ENCODE measurements at places on chromosomes 2 and 18.

GRCh38 chr2:6975988-6976387 lies 58.8 kb downstream of the RNF144A start:
- DNase-seq: peak; percentile 13

- no peak for DNase-seq
Observed at GRCh38 chr18:13070460-13070859, 79.3 kb downstream of the CEP192 start.

DNA sequence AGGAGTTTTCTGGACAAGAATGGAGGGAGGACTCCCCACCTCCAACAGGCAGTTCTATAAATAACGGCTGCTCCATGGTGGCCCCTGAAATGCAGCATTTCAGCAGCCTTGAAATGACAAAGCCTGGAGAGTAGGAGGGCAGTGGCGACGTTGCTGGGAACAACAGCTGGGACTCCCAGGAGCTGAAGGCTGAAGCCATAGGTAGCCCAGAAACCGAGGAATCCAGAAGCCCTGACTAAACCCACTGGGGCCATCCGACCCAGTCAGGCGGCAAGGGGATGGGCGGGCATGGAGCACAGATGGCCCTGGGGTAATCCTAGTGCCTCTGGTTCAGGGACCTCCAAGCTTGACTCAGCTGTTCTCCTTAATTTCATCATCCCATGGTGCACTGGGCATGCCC lies 9.0 kb downstream of the PRKAG3 start:
- DNase-seq: no peak

- DNase-seq: no peak
Observed at GRCh38 chr18:59033359-59033758, 106.3 kb upstream of the SEC11C start.

DNA sequence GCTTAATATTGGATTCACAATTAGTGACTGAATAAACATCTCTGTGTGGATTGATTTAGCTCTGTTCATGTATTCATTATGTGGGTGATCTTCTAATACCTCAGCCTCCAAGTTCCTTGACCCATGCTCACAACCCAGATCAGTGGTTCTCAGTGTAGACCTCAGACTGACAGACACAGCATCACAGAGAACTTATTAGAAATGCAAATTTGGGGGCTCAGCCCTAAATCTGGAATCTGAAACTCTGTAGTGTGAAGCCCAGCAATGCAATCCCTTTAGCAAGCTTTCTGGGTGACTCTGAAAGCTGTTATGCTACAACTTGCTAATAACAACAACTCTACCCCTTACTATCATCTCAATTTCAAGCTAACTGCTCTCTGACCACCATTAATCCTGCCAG lies 273.1 kb upstream of the FANCL start:
- DNase-seq: no peak

- DNase-seq: peak; percentile 81
Observed at GRCh38 chr2:68385220-68385906, 20.3 kb downstream of the PLEK start.

DNA sequence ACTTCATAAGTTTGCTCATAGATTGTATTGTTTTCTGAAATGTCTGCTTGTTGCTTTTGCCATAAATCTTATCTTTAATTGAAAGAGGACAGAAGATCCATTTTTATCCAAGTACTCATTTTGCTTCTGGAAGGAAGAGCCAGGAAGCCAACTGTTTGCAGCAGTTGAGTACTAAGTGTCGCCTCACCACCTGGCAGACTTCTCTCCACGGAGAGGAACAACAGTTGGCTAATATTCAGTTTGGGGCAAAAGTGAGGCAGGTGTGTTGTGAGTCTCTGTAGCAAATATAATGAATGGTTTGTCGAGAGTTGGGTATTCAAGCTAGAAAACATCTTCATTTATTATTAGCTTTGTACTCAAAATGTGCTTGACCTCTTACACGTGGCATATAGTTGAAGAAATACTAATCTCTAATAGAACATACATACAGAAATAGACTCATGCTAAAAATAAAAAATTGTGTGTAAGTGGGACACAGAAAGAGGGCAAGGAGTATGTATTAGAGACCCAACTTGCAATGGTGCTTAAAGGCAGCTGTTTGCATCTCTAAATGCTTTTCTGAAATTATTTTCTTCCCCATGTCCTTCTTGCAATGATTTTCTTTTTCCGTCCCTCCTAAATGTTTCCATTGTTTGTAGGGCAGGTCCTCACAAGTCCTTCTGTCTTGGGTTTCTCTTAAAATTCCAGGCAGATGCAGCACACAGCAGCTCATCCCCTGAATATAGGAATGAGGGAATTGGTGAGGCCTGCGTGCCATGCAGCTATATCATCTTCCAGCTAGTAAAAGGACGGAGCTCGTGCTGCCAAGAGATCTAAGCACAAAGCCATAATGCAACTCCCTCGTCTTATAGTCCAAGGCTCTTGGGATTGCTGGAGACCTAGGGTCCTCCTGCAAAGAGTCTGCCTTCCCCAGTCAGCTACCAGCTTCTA lies 44.8 kb upstream of the MAP3K20 start:
- no peak for DNase-seq

DNA sequence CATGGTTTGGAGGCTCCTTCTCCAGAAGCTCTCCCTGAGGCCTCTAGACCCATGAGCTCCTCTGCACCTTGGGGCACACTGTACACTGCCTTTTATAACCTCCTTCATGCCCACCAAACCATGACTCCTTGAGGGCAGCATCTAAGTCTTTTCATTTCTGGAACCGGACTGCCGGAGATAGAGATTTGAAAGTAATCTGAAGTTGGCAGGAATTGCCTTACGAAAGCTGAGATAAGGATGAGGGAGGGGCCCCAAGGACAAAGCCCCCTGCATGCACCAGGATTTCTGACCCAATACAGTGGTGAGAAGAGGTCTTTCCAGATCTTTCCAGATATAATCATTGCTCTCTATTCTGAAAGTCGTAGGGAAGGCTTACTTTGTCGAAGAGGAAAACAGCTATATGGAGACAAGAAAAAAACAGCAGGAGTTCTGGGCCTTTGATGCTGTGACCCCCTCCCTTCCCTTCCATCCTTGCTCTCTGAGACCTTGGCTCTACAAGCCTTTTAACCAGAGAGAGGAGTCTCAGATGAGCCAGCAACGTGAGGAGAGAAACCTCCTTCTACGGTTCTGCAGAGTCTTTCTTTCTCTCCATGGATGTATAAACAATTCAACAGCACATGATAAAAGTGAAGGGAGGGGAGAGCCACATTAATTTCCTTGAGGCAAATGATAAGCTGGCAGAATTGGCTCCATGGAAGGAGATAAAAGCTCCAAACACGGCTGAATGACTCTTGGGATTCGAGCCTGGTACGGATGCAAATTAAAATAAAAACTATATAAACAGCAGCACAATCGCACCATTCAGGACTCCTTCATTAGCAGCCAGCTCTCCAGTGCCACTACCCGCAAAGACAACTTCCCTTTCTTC lies 88.0 kb upstream of the RTN4 start:
- DNase-seq: no peak

DNA sequence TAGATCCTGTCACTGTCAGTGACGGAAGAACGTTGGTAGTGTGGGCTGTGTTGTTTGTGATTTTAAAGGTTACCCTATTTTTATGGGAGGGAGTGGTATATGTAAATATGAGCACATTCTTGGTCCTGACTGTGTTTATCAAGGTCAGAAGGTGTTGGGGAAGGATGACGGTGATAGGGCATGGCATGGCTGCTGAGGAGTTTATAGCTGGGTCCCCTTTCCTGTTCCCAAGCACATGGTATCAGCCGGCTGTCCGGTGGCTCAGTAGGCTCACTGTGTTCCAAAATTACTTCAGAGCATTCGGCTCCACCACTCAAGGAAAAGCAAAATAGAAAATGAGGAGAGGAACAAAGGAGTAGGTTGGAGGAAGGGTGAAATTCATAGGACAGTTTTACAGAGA lies 28.6 kb downstream of the IRS1 start:
- no peak for DNase-seq

DNA sequence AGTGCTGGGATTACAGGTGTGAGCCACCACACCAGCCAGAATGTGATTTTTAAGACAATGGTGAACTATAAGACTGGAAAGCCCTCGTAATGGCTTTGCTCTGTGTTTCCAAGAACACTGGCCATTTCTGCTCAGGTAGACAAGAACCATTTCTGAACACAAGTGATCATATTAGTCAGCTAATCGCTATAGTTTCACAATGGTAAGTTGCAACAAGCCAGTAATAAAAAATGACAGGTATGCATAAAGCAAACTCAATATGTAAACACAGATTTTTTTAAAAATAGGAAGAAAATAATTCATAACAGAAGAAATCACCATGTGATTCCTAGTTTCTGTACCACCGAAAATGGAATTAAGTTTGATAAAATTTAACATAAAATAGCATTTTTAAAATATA lies 166.5 kb downstream of the THADA start:
- no peak for DNase-seq

DNA sequence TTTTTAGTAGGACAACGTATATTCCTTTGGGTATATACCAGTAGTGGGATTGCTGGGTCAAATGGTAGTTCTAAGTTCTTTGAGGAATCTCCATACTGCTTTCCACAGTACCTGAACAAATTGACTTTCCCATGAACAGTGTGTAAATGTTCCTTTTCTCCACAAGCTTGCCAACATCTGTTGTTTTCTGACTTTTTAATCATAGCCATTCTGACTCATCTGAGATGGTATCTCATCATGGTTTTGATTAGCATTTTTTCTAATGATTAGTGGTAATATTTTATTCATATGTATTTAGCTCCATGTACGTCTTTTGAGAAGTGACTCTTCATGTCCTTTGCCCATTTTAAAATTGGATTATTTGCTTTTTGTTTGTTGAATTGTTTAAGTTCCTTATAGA lies 58.4 kb upstream of the CERS6 start:
- no peak for DNase-seq

DNA sequence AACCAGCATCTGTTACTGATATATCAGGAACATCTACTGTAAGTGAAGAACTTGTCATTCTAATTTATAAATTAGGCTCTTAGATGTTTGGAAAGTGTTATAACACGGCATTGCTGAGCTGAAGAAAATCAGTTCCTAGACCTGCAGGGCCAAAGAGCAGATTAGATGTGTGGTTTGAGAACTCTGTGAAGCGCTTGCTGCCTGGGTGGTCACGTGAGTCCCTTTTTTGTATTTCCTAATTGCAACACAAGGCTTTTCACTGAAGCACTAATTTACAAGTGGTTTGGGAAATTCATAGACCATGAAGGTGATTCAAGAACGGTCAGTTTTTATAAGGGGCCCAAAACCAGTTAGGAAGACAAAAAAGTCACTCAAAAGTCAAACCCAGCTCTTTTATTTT lies 106.9 kb upstream of the SP3 start:
- DNase-seq: peak; percentile 17

- no peak for DNase-seq
Observed at GRCh38 chr2:60119778-60120177, 433.7 kb downstream of the BCL11A start.

DNA sequence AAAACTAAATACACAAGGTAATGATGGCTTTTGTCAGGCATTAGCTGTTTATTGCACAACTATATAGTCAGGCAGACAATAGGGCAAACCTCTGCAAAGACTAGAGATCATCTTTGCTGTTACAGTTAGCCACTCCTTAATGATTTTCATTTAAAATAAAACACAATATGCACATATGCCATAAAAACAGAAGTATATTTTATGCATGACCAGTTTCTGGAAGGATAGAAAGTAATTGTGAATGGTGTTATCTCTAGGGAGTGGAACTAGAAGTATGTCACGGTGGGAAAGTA lies 102.0 kb downstream of the CHN1 start:
- no peak for DNase-seq

GRCh38 chr18:8571399-8571798 lies 37.8 kb upstream of the RAB12 start:
- no peak for DNase-seq

GRCh38 chr2:153386481-153386897 lies 92.1 kb downstream of the RPRM start:
- DNase-seq: no peak

DNA sequence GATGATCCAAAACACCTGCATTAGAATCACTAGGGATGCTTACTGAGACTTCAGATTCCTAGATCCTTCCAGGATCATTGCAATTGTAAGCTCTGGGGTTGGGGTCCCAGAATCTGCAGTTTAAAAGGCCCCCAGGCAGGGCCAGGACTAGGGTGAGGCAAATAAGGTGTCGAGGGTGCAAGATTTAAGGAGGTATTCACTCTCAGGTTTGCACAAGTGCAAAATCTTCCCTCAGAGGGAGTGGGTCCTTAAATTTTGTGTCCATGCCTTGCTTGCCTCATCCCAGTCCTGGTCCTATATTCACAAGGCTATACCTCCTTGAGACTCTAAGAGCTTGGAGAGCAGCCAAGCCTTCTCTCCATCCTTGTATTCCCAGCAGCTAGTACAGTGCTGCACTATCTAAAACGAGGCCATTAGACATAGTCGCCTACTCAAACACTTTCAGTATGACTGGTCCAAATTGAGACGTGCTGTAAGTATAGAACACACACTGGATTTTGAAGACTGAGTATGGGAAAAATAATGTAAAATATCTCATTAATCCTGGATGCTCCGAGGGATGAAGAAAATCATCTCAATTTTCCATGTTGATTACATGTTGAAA lies 31.6 kb upstream of the MREG start:
- no peak for DNase-seq

Measured in suppressor macrophage treated with lipopolysaccharide for 1 hour (primary cell).